ENCODE measurements at places on chromosomes 12 and 14. TPM values are rescaled to one million over a fixed set of nuclear protein-coding genes. Genes with fewer than 3 reads are reported as not detected.

SLC6A13 gene
- not detected for total RNA-seq

PRR4 gene
- 2.1 TPM for total RNA-seq

DNA sequence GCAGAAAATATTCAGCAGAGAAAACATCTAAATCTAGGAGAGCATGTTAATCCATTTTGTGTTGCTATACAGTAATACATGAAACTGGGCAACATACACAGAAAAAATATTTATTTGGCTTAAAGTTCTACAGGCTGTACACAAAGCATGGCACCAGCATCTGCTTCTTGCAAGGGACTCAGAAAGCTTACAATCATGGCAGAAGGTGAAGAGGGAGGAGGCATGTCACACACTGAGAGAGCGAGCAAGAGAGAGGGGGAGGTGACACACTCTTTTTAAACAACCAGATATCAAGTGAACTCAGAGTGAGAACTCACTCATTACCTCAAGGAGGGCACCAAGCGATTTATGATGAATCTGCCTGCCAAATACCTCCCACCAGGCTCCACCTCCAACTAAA lies 94.2 kb upstream of the CNOT2 start:
- H3K4me1 ChIP-seq: no peaks in the 10 kb centered on the region
- no peak overlapping the region for H3K27ac ChIP-seq
- 0 out of 2 replicates have a peak, but pooled peaks cover 3% of the 10 kb centered on the region for H3K36me3 ChIP-seq
- no peak overlapping the region for H3K4me3 ChIP-seq
- no peak for DNase-seq
- H3K27me3 ChIP-seq: no peaks in the 10 kb centered on the region

GRCh38 chr14:21017528-21018245 lies 7.2 kb downstream of the NDRG2 start:
- peaks cover 5% of the 10 kb centered on the region for H3K27me3 ChIP-seq
- no peaks in the 10 kb centered on the region for H3K36me3 ChIP-seq
- no peak overlapping the region for H3K27ac ChIP-seq
- no peak for DNase-seq
- no peak overlapping the region for H3K4me3 ChIP-seq

- H3K27ac ChIP-seq: no peak overlapping the region
- DNase-seq: no peak
- H3K36me3 ChIP-seq: no peaks in the 10 kb centered on the region
- no peaks in the 10 kb centered on the region for H3K27me3 ChIP-seq
Measured at GRCh38 chr14:33062881-33063280, 124.2 kb downstream of the NPAS3 start.

Measured in GM23338 (cell line).